Ecto neural progenitor cell (in vitro differentiated cells): ENCODE measurements at places on chromosomes 16 and 17.

DNA sequence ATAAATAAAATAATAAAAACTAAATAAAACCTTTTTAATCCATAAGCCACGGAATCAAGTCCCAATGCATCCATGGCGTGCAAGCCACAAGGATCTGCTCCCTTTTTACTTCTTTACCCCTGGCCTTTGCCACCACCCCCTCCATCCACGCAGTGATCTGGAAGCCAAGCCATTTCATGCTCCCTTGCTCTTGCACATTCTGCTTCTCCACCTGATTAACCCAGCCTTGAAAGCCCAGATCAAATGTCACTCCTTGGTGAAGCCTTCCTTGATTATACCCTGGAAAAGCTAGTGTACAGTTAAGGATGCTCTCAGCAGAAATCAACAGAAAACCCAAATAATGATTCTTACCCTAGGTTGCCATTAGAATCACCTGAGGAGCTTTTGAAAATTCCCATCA lies 9.9 kb downstream of the LRRC3C start:
- no peak for DNase-seq

DNA sequence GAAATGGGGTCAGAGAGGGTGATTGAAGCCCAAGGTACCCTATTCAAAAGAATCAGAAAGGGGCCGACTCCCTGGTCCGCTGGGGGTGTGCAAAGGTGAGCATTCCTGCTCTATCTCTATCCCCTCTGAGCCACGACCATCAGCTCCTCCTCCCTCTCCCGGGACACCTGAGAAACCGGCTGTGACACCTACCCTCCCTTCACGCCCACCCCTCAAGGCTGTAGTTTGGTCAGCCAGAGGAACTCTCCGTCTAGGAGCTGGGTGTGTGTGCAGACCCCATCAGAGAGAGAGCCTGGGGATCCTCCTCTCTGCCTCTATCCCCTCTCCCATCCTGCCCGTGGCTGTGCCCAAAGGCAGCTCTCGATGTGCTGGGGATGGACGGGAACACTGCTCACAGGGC lies 27.6 kb upstream of the DLX4 start:
- no peak for DNase-seq

GRCh38 chr17:77400445-77400870 lies 259.7 kb downstream of the SEC14L1 start:
- DNase-seq = no peak

DNA sequence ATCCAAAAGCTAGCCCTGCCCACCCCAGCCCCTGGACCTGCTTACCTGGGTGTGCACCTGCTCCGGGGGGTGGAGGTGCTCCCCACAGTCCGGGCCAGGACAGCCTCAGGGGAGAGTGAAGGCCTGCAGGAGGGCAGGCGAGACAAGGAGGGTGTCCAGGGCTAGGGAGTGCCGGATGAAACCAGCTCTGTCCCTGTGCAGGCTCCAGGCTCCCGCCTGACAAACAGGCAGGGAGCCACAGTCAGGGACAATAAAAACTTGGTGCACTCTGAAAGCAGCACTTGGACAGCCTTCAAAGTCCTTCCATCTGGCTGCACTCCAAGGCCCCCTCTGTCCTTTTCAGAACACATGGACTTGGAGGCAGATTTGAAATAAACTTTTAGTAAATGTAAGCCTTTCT lies 3.9 kb downstream of the PAQR4 start:
- DNase-seq = no peak

DNA sequence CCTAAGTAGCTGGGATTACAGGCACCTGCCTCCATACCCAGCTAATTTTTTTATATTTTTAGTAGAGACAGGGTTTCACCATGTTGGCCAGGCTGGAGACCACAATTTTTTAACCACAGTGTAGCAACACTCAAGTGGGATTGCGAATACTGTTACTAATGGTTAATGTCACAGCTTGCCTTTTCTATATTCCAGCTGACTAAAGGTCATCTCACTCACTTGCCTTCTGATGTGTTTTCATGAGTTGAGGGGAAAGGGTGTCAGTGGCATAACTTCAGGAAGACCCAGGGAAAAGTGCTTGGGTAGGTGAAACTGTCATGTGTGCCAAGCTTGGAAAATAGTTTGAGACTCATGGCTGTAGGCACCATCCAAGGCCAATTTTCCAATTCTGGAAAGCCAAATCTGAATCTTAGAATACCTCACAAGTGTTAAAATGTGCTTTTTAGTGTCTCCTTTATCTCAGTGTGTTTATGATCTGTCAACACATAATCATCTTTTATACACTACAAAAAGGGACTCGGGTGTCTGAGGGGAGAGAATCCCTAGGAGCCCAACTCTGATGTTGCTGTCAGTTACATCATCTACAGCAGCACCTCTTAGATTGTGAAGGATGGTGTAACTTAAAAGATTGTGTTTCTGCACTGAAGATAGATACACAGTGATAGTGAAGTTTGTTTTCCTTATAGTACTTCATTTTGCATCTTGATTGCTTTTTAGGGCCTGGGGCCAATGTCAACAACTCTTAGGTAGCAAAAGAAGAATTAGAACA lies 27.1 kb downstream of the OGFOD1 start:
- no peak for DNase-seq

GRCh38 chr16:21208446-21209230 lies 2.7 kb downstream of the ZP2 start:
- DNase-seq = no peak

- DNase-seq = no peak
Observed at GRCh38 chr16:831571-832413, 31.3 kb upstream of the GNG13 start.

DNA sequence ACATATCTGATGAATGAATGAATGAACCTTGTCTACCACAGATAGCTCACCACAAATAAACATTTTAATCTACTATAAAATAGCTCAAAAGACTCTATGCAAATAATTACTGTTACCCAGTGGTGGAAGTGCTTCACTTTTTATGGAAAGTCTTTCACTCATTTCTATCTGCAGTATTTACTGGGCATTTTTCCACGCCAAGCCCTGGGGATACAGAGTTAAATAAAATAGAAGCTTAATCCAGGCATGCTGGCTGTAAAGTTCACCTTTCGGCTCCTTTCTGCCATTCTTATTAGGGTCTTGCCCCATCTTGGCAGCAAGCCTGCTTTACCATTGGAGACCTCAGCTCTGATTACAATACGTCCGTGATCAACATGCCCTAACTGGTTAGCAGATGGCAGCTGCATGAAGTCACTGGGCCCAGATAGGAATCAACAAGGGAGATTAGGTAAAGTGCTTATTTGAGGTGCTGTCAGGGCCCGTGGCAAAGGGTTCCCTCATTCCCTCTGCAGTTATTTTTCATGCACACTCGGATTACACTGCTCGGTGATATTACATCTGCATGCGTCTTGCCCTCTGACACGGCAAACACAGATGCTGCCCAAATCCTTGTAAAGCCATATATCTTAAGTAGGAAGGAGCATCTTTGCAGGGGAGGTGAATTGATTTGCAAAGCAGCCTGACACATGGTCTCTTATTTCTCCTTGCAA lies 648.9 kb downstream of the WWOX start:
- no peak for DNase-seq

- DNase-seq = no peak
Observed at GRCh38 chr16:80544326-80544725, 3.5 kb downstream of the DYNLRB2 start.

DNA sequence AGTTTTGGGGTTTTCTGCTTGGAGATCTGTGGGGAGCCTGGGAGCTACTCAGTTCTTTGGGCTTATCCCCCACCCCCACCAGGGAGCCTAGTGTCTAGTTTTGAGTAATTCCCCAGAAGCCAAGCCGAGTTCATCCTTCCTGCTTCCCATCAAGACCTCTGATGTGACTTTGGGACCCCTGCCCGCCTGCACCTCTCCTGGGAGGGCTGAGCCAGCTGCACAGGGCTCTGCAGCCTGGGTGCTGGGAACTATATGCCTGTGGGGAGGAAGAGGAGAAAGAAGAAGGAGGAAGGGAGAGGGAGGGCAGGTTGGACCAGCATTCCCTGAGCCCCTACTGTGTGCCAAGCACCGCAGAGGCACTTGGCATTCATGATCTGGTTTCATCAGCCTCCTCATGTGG lies 178.9 kb downstream of the TMEM132E start:
- no peak for DNase-seq

GRCh38 chr17:29159306-29159860 lies 20.8 kb downstream of the MYO18A start:
- peak; percentile 45 for DNase-seq

DNA sequence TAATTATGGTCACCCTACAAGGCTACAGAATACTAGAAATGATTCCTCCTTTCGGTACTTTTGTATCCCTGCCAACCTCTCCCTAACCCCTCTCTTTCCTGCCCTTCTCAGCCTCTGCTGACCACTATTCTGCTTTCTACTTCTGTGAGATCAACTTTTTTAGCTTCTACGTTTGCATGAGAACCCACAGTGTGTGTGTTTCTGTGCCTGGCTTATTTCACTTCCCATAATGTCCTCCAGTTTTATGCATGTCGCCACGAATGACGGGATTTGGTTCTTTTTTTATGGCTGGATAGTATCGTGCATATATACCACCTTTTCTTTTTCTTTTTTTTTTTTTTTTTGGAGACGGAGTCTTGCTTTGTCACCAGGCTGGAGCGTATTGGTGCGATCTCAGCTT lies 92.1 kb downstream of the RAP1GAP2 start:
- no peak for DNase-seq

DNA sequence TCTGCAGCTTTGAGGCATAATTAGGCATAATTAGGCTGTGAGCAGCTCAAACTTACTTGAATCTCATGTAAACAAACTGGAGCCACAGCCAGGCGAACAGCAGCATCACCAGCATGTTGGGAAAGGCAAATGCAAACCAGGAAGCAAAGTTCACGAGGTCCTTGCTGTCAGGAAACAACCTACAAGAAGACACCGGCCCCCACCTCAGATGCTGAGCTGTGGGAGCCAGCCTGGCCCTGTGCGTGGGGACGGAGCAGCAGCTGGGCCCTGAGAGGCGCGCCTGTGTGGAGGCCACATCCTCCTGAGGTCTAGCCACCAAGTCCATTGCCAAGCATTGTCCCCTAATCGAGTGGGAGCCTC lies 12.2 kb downstream of the SLC13A5 start:
- no peak for DNase-seq

DNA sequence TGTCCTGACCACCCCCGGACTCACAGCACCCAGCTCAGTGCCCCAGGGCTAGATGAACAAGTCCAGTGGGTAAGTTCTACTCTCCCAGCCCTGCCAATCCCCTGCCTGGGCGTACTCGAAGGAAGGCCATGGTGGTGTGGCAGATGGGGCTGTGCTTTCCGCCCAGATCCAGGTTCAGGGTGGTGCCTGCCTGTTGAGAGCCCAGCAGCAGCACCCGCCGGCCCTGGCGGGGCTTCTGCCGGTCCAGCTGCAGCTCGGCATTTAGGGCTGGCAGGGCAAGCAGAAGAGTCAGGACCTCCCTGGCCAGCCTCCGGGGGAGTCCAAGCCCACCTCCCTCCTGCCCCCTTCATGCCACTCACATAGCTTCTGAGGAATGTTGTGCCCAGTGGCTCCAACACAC lies 9.6 kb downstream of the ITGA2B start:
- no peak for DNase-seq

GRCh38 chr17:62780269-62780668 lies 27.8 kb downstream of the MARCHF10 start:
- no peak for DNase-seq

DNA sequence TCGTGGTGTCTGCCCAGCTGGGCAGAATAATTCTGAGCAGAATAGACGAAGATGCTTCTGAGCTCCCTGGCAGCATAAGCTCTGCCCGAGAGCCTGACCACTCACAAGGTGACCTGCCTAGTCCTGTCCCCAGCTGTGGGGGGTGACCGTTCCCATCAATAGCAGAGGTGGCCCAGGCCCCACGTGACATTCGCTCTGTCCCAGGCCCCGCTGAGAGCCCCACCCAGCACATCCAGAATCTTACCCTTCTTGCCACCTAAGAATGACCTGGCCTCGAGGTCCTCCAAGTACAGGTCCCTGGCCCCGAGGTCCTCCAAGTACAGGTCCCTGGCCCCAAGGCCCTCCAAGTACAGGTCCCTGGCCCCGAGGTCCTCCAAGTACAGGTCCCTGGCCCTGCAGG lies 695 bp upstream of the TMEM204 start:
- no peak for DNase-seq

DNA sequence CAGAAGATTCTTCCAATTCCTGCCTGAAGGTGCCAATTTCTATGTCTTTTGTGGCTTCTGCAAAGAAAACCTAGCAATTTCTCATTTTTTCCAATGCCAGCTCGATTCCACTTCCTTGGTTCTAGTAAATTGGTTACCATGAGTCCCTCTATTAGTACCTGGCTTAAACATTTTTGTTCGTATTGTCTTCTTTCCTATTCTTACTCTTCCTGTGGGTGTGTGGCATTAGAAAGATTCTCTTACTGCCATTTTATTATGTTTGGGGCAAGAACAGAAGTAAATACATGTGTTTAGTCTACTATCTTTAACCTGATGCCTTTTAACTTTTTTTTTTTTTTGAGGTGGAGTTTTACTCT lies 20.3 kb upstream of the MAPK3 start:
- no peak for DNase-seq

DNA sequence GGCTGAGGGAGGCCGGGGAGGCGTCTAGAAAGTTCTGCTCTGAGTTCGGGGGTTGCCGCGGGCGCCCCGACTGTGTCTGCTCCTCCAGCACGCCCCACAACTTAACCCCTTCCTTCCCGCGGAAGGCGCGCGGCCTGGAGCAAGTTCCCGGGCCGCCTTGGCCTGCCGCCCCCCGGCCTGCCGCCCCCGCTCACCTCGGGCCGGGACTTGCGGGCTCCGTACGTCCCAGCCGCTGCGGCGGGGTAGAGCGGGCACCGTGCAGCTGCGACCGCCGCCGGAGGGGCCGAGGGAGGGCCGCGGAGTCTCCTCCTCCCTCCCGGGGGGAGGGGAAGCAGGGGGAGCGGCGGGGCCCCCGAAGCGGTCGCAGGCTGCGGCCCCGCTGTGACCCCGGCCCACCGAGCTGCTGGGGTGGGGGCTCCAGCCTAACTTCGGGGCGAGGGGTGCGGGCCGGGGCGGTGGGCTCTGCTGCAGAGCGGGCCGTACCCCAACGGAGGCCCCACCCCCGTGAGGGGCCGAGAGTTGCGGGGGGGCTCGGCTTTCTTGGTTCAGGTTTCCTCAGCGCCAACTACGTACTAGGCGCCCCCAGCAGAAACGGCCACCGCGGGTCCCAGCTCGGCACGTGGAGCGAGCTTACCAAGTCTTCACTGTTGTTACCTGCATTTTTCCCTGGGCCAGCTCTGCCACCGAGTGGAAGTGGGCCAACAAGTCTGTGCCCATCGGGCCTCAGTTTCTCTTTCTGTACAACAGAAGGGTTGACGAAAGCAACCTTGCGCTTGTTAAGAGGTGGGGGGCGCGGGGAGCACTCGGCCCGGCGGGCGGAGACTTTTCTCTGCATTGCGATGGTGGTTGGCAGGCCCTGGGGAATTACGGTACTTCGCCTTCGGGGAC lies at the start of gene CCDC102A:
Gene CCDC102A (minus strand): TSS at position 266 of the 888 bp plus-strand sequence. CDS start 7,394 bp downstream, outside the sequence.
- DNase-seq = peak; percentile 64

GRCh38 chr16:81005610-81006161 lies 999 bp downstream of the CMC2 start:
- no peak for DNase-seq
